ENCODE measurements at places on chromosomes 4 and X. TPM values are rescaled to one million over a fixed set of nuclear protein-coding genes. Genes with fewer than 3 reads are reported as not detected.

The RAB40A gene
- polyA plus RNA-seq: not detected

GRCh38 chr4:116343809-116344208, 741.6 kb downstream of the TRAM1L1 start:
- no peaks in the 10 kb centered on the region for H3K4me1 ChIP-seq
- H3K27me3 ChIP-seq: no peaks in the 10 kb centered on the region
- no peak overlapping the region for H3K4me3 ChIP-seq
- no peaks in the 10 kb centered on the region for H3K36me3 ChIP-seq
- no peak overlapping the region for H3K27ac ChIP-seq
- DNase-seq: no peak

- no peak overlapping the region for H3K4me3 ChIP-seq
- DNase-seq: no peak
- H3K4me1 ChIP-seq: no peaks in the 10 kb centered on the region
These were observed 228.0 kb downstream of the APBB2 start for GRCh38 chr4:40986375-40986774.

DNA sequence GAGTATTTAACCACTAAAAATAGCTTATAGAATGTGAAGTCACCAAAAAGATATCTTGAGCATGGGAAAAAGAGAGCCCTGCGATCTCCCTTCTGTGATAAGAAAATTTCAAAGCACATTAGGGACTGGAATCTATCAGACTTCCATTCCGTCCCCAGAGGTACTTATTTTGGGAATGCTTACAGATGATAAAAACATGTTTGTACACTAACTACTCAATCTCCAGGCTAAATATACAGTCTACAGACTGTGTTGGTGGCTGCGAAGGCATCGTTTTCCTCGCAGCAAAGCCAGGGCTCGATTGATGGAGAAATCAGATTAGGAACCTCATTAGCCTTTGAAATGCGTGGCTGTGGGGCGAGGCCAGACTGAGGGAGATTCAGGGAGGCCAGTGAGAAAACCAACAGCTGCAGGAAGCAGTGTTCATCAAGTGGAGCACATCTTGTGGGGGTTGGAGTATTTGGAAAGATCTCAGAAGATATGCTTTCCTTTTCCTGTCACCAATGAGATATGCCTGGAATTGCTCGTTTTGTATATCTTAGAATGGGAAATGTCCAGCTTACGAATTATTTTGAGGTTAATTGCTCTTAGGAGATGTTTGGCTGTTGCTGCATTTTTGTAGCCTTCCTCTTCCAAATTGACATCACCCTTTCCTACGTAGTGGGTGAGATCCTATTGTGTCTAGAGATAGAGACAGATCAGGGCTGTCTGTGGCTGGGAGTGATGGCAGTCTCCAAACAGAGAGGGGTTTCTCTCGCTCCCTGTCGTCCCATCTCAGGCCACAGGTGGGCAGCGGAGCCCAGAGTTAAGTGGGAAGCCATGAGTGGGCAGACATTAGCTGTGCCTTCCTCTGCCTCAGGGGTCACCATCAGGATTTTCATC, 224.9 kb upstream of the FAT1 start:
- no peak for DNase-seq

The CPLX1 gene
- 0.13 TPM for polyA plus RNA-seq

DNA sequence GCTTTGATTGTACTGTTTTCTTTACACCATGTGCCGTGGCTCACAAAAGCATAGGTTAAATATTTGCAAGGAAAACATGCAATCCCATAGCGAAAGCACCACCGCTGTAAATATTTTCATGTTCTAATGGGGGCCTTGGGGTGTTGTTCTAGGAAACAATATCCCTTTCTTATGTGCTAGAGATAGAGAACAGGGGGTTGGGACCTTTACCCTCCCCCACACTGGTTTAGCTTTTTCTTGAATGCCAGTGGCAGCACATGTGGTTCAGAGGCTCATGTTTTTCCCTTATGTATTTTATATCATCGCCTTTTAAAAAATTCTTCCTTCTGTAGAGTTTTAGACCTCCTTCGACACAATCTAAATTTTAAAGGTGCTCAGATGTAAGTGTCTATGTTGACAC, 422.6 kb upstream of the TENM3 start:
- H3K27ac ChIP-seq: no peak overlapping the region
- H3K4me1 ChIP-seq: no peaks in the 10 kb centered on the region
- H3K4me3 ChIP-seq: no peak overlapping the region
- H3K27me3 ChIP-seq: no peaks in the 10 kb centered on the region
- H3K36me3 ChIP-seq: no peaks in the 10 kb centered on the region
- no peak for DNase-seq

All from aorta (tissue), 5 donors.